Pancreas (tissue), 10 donors: ENCODE measurements at places on chromosomes 11 and 22. TPM values are rescaled to one million over a fixed set of nuclear protein-coding genes. Genes with fewer than 3 reads are reported as not detected.

Gene IL18
- 7.0 TPM for total RNA-seq

Gene OPCML
- total RNA-seq, result 0.05 TPM

Gene PHLDB1
- 36.7 TPM for total RNA-seq

Gene APOL3
- total RNA-seq, result 7.5 TPM

Gene XKR3
- not detected for total RNA-seq

Gene ANKRD42
- 5.4 TPM for total RNA-seq

Gene B3GAT3
- total RNA-seq, result 14.1 TPM

Gene FGF3
- not detected for total RNA-seq

Gene HIC2
- total RNA-seq, result 2.2 TPM

Gene LRRN4CL
- 1.4 TPM for total RNA-seq

Gene KCNA4
- not detected for total RNA-seq

Gene SCN4B
- 1.1 TPM for total RNA-seq

Gene ANGPTL5
- not detected for total RNA-seq

DNA sequence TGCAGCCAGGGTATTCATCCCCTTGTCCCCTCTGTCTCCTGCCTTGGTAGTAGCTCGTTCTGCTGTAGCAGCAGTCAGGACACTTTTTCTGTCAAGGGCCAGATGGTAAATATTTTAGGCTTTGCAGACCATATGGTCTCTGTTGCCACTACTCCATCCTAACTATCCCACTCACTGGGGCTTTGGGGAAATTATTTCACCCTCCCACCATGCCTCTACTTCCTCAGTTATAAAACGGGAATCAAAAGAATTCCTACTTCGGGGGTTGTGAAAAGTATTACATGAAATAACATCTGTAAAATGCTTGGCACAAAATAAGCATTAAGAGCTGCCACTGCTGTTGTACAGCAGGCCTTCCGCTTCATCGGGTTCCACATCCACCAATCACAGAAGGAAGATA lies 89.9 kb upstream of the LDLRAD3 start:
- no peaks in the 10 kb centered on the region for H3K27me3 ChIP-seq
- no peak overlapping the region for H3K27ac ChIP-seq
- no peak overlapping the region for H3K4me3 ChIP-seq
- no peak for DNase-seq
- H3K36me3 ChIP-seq, result no peaks in the 10 kb centered on the region

GRCh38 chr11:2256951-2257700 lies 13.3 kb downstream of the ASCL2 start:
- no peaks in the 10 kb centered on the region for H3K36me3 ChIP-seq
- H3K27ac ChIP-seq, result no peak overlapping the region
- H3K4me3 ChIP-seq, result no peak overlapping the region

- H3K36me3 ChIP-seq, result no peaks in the 10 kb centered on the region
- H3K4me1 ChIP-seq, result no peaks in the 10 kb centered on the region
- no peaks in the 10 kb centered on the region for H3K27me3 ChIP-seq
- H3K4me3 ChIP-seq, result no peak overlapping the region
- no peak overlapping the region for H3K27ac ChIP-seq
Measured at GRCh38 chr22:45846952-45847351, 130.0 kb downstream of the WNT7B start.

DNA sequence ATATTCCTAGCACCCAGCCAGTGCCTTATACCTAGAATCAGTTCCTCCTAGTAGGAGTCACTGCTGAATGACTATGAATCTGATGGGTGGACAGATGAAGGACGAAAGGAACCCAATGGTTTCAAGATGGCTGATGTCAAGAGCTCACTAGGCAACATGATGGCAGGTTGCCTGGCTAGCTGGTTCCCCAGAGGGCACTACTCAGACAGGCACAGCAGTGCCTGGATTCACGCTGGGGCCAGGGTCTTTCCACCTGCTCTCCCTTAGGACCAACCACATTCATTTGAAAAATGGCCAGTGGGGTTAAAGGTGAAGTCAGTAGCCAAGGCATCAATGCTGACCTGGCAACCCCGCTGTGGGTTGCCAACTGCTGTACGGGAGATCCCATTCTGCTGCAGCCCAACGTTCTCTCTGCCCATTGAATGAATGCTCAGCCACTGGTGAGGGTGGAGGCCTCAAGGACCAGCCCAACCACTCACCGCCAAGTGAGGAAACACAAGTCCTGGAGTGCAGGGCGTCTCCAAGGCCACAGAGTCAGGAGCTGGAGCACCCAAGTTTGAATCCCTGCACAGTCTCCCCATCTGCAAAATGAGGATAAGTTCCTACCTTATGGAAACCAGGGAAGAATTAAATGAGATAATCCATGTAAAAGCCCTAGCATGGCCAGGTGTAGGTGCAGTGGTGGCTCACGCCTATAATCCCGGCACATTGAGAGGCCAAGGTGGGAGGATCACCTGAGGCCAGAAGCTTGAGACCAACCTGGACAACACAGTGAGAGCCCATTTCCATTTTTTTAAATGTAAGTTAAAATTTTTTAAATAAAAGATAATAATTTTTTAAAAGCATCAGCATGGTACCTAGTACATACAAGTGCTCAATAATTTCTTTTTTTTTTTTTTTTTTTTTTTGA lies 12.4 kb downstream of the MYH9 start:
- H3K4me1 ChIP-seq, result peaks cover 63% of the 10 kb centered on the region
- H3K27ac ChIP-seq, result peak overlapping the region; percentile 8
- H3K27me3 ChIP-seq, result no peaks in the 10 kb centered on the region
- no peaks in the 10 kb centered on the region for H3K36me3 ChIP-seq

DNA sequence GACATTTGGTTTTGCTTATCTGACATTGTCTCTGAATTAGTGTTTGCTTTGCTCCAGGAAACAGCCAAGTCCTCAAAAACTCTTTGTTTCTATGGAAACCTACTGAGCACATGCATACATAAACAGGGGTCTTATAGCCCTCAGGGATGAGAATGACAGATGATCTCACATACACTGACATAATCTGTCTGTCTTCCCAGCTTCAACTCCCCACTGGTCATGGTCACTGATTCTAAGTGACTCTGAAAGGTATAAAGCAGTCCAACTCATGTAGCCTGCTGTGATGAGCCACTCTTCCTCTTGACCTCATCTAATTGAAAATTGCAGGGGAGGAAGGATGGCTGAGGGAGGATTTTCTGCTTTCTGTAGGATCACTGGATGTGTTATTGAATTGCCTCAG lies 12.6 kb downstream of the ZNF143 start:
- no peak overlapping the region for H3K4me3 ChIP-seq
- H3K4me1 ChIP-seq, result no peaks in the 10 kb centered on the region
- H3K36me3 ChIP-seq, result peaks cover 26% of the 10 kb centered on the region
- no peak overlapping the region for H3K27ac ChIP-seq
- no peak for DNase-seq

DNA sequence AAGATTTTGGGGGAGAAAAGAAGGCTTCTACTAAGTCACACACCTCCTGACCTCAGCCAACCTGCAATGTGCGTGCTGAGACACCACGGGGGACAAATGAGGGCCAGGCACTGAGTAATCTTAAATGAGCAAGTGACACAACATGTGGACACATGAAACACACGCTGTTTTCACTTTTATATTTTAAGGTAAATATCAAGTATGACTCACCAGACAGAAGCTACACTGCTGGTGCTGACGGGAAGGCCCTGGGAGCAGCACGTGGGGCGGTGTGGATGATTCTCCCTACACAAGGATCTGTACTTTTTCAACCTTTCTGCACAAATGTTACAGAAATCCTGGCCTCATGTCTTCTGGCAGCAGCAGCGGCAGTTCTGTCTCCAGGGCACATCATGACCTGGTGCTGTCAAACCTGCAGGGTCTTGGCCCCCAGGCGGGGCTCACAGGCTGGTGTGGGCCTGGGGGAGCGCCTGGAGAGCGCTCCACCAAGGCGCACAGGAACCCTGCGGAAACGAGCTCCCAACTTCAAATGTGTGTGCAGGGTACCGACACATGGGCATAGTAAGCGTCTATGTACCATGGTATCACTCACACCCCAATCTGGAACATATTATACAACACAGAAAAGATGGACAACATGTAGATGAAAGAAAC lies 61.7 kb downstream of the DGCR2 start:
- no peaks in the 10 kb centered on the region for H3K27me3 ChIP-seq
- H3K4me3 ChIP-seq, result no peak overlapping the region
- DNase-seq, result peak; percentile 22
- peaks cover 8% of the 10 kb centered on the region for H3K4me1 ChIP-seq
- no peak overlapping the region for H3K27ac ChIP-seq

- DNase-seq, result no peak
- no peak overlapping the region for H3K27ac ChIP-seq
- no peaks in the 10 kb centered on the region for H3K36me3 ChIP-seq
- H3K4me3 ChIP-seq, result no peak overlapping the region
Measured at GRCh38 chr11:109728056-109728455, 306.1 kb downstream of the C11orf87 start.

DNA sequence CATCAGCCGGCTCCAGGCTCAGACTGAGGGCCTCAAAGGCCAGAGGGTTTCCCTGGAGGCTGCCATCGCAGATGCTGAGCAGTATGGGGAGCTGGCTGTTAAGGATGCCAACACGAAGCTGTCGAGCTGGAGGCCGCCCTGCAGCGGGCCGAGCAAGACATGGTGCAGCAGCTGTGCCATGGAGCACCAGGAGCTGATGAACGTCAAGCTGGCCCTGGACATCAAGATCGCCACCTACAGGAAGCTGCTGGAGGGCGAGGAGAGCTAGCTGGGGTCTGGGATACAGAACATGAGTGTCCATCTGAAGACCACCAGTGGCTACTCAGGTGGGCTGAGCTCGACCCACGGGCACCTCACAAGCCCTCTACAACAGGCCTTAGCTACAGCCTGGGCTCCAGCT lies 4.0 kb upstream of the SCUBE2 start:
- DNase-seq, result no peak
- H3K27me3 ChIP-seq, result no peaks in the 10 kb centered on the region
- no peak overlapping the region for H3K4me3 ChIP-seq
- H3K27ac ChIP-seq, result no peak overlapping the region
- H3K4me1 ChIP-seq, result no peaks in the 10 kb centered on the region

GRCh38 chr22:39448205-39449054 lies 8.4 kb upstream of the MGAT3 start:
- no peaks in the 10 kb centered on the region for H3K4me1 ChIP-seq
- no peaks in the 10 kb centered on the region for H3K27me3 ChIP-seq
- no peak overlapping the region for H3K4me3 ChIP-seq

GRCh38 chr11:8359521-8359920 lies 95.8 kb upstream of the LMO1 start:
- DNase-seq, result no peak
- H3K27ac ChIP-seq, result no peak overlapping the region

GRCh38 chr11:75582895-75583717 lies 21.1 kb downstream of the SERPINH1 start:
- no peaks in the 10 kb centered on the region for H3K36me3 ChIP-seq
- H3K4me1 ChIP-seq, result no peaks in the 10 kb centered on the region
- H3K27ac ChIP-seq, result peak overlapping the region; percentile 78
- no peaks in the 10 kb centered on the region for H3K27me3 ChIP-seq

GRCh38 chr22:30564045-30564760 lies 10.3 kb downstream of the GAL3ST1 start:
- no peaks in the 10 kb centered on the region for H3K27me3 ChIP-seq
- no peaks in the 10 kb centered on the region for H3K4me1 ChIP-seq
- no peak for DNase-seq

GRCh38 chr11:77435972-77436371 lies 37.9 kb downstream of the PAK1 start:
- DNase-seq, result no peak
- peaks cover 15% of the 10 kb centered on the region for H3K4me1 ChIP-seq
- no peak overlapping the region for H3K27ac ChIP-seq
- H3K36me3 ChIP-seq, result no peaks in the 10 kb centered on the region

GRCh38 chr11:14554959-14555358 lies 34.8 kb upstream of the PSMA1 start:
- no peaks in the 10 kb centered on the region for H3K36me3 ChIP-seq
- no peaks in the 10 kb centered on the region for H3K4me1 ChIP-seq
- no peaks in the 10 kb centered on the region for H3K27me3 ChIP-seq
- H3K27ac ChIP-seq, result no peak overlapping the region

GRCh38 chr22:19862619-19863246 lies 8.1 kb upstream of the GNB1L start:
- H3K4me1 ChIP-seq, result no peaks in the 10 kb centered on the region
- no peaks in the 10 kb centered on the region for H3K27me3 ChIP-seq
- no peak overlapping the region for H3K27ac ChIP-seq

GRCh38 chr11:64095273-64095817 lies 59.6 kb downstream of the FLRT1 start:
- H3K27ac ChIP-seq, result no peak overlapping the region
- no peaks in the 10 kb centered on the region for H3K27me3 ChIP-seq
- no peak for DNase-seq
- no peak overlapping the region for H3K4me3 ChIP-seq
- H3K36me3 ChIP-seq, result no peaks in the 10 kb centered on the region

- H3K4me1 ChIP-seq, result no peaks in the 10 kb centered on the region
- no peaks in the 10 kb centered on the region for H3K36me3 ChIP-seq
- no peaks in the 10 kb centered on the region for H3K27me3 ChIP-seq
- H3K4me3 ChIP-seq, result no peak overlapping the region
Measured at GRCh38 chr11:115778928-115779650, 274.9 kb upstream of the CADM1 start.

DNA sequence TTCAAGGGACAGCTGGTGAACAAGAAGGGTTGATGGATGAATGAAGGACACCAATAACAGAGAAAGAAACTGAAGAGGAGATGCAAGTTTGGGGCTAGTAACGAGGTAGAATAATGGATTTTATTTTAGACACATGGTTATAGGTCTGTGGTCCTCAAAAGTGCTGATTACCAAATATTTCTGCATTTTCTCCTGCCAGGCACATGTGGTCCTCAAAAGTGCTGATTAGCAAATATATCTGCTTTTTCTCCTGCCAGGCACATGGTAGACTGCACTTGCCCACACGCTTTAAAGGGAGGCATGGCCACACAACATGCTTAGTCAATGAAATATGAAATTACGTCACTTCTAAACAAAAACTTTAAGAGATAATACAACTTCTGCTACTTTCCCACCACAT lies 373.1 kb upstream of the SYN3 start:
- DNase-seq, result no peak
- no peaks in the 10 kb centered on the region for H3K27me3 ChIP-seq
- H3K27ac ChIP-seq, result no peak overlapping the region
- H3K4me3 ChIP-seq, result no peak overlapping the region
- no peaks in the 10 kb centered on the region for H3K4me1 ChIP-seq

- no peaks in the 10 kb centered on the region for H3K36me3 ChIP-seq
- H3K27ac ChIP-seq, result no peak overlapping the region
- H3K27me3 ChIP-seq, result no peaks in the 10 kb centered on the region
- no peak overlapping the region for H3K4me3 ChIP-seq
- DNase-seq, result no peak
Measured at GRCh38 chr11:122832721-122833470, 5.4 kb upstream of the CRTAM start.

DNA sequence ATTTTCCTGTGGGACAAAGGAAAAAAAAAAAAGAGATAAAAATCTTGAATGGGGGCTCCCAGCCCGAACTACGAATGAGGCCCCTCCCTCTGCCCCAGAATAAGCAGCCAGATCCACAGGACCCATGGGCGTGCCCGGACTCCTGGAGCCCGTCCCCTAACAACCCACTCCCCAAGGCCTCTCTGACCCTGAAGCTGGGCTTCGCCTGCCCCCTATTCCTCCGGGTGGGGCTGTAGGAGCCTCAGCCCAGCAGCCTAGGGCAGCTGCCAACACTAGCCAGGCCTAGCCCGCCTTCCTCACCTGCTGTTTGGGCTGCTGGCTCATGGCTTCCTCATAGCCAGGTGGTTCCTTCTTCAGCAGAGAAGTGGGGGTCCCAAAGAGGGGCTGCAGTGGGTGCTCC lies 46.6 kb downstream of the SGSM3 start:
- DNase-seq, result no peak
- no peak overlapping the region for H3K27ac ChIP-seq
- no peaks in the 10 kb centered on the region for H3K27me3 ChIP-seq
- peaks cover 11% of the 10 kb centered on the region for H3K36me3 ChIP-seq
- H3K4me1 ChIP-seq, result no peaks in the 10 kb centered on the region

GRCh38 chr22:50201191-50202129 lies 649 bp downstream of the SELENOO start:
- H3K4me3 ChIP-seq, result peak overlapping the region; percentile 83
- H3K27ac ChIP-seq, result peak overlapping the region; percentile 64
- DNase-seq, result no peak
- H3K27me3 ChIP-seq, result no peaks in the 10 kb centered on the region
- no peaks in the 10 kb centered on the region for H3K36me3 ChIP-seq
